ENCODE measurements at places on chromosomes 3 and 15.

DNA sequence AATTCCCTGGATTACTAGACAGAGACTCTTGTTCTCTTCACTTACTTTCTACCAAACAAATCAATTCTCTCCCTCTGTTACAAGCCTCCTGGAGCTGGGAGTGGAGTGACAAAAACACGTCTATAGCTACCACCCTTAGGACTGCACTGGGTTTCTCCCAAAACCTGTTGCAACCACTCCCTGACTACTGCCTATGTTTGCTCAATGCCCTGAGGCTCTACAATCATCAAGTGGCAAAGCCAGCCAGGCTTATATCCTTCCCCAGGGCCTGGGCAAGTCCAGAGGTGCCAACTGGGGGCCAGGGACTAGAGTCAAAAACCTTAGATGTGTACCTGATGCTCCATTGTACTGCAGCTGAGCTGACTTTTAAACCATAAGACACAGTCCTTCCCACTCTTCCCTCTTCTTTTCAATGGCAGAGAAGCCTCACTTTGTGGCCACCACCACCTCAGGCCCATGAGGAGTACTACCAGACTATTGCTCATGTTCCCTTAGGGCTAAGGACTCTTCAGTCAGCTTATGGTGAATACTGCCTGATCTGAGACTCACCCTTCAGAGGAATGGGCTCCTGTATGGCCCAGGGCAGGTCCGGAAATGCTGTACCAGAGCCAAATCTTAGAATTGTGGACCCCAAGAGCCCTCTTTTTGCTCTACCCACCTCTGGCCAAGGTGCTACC is 125.4 kb upstream of the PLCL2 start:
- DNase-seq: no peak

DNA sequence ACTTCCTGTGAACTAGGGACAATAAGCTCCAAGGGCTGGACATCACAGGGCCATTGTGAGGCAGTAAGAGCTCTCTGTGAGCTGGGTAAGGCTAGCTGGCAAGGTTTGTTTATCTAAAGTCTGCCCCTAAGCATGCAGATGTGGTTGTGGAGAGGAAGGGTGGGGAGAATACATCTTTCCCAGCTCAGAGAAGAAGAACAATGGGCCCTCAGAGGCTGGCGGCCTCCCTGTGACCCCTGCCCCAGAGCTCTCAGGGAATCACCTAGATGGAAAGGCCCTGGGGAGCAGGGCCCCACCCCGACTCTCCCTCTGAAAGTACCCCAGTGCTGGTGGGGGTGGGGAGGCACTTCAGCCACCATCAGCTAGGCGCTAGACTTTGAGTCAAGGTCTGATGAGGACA is 4.3 kb upstream of the AP3B2 start:
- DNase-seq: no peak

DNA sequence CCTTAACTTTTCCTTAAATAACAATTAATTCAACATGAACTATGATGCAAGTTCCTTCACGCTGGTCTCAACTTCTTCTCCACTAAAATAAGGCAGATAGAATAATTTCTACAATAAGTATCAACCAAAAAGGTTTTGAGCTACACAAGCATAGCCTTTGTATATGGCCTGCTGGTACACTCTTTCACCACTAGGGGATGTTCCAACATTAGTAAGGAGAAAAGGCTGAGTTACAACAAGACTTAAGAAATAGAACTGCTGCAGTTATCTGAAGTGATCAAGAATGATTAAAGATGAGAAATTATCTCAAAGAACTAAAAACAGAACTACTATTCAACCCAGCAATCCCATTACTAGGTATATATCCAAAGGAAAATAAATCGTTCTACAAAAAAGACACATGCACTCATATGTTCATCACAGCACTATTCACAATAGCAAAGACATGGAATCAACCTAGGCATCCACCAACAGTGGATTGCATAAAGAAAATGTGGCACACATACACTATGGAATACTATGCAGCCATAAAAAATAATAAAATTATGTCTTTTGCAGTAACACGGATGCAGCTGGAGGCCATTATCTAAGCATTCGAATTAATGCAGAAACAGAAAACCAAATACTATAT is 14.4 kb downstream of the ATP13A3 start:
- no peak for DNase-seq

- no peak for DNase-seq
Observed at GRCh38 chr15:63374686-63375520, 6.7 kb downstream of the CA12 start.

DNA sequence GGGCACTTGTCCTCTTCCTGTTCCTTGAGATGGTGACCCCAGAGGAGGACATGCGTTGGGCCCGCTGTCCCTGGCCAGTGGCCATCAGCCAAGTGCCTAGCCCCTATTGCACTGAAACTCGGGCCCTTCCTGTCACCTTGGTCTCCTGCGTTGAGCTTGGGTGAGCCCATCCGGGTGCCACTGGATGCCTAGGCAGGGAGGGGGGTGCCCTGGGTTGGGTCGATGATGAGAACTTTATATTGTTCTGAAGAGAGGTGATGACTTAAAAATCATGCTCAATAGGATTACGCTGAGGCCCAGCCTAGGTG is 221.8 kb downstream of the SNRPN start:
- DNase-seq: no peak

GRCh38 chr3:173920386-173920785 is 522.8 kb downstream of the NLGN1 start:
- no peak for DNase-seq

GRCh38 chr15:39598186-39598850 is 17.4 kb downstream of the THBS1 start:
- no peak for DNase-seq

DNA sequence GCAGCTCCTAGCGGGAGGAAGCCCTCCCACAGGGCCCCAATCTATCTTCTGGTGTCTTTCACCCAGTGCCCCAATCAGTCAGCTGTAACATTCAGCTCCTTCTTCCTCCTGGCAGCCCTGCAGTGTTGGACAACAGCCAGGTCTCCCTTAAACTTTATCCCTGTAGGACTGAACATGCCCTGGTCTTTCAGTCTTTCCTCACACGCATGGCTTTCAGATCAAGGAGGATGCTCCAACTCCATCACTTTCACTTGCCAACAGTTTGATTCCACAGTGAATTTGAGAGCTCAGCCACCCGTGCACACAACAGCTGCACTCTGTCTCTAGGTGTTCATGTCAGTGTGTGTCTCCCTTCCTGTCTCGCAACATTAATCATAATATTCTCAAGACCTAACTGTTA is 28.5 kb upstream of the LRRC34 start:
- DNase-seq: no peak

DNA sequence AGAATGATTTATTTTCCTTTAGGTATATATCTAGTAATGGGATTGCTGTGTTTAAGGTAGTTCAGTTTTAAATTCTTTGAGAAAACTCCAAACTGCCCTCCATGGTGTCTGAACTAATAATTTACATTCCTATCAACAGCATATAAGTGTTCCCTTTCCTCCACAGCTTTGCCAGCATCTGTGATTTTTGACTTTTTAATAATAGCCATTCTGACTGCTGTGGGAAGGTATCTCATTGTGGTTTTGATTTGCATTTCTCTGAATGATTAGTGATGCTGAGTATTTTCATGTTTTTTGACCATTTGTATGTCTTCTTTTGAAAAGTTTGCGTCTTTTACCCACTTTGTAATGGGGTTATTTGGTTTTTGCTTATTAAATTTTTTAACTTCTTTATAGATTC is 571.6 kb upstream of the CCDC54 start:
- no peak for DNase-seq

DNA sequence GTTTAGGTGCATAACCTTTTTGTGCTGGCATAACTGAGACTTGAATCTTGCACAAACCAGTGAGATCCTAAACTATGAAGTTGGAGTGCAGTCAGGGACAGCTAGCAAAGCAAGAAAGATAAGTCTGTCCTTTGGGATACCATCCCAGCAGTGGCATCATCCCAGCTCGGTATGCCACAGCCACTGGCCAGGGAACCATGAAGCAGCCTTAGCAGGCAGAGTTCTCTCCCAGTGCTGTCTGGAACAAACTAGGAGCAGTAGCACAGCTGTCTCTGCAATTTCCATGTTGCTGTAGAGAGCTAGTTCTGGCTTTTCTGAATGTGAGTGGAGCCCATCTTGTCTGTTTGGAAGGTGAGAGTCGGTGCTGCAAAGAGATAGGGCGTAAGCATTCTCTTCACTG is 130.3 kb downstream of the DTWD1 start:
- no peak for DNase-seq

DNA sequence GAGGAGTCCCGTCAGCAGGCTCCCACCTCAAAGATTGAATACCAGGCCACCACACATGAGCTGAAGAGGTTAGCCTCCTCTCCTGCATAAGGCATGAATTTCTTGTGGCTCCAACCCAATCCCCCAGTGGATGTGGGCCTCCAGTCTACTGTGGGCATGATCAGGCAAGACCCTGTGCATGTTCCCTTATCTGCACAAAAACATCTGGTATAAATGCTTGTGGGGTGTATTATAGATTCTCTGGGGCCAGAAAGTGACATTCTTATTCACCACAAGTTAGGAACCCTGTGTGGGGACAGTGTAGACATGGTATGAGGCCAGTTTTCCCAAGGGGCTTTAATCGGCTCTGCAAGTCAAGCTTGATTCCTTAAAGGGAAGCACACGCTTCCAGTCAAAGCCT is 18.2 kb upstream of the UBP1 start:
- DNase-seq: no peak

GRCh38 chr3:103818800-103819199 is 1384.0 kb downstream of the ZPLD1 start:
- no peak for DNase-seq

DNA sequence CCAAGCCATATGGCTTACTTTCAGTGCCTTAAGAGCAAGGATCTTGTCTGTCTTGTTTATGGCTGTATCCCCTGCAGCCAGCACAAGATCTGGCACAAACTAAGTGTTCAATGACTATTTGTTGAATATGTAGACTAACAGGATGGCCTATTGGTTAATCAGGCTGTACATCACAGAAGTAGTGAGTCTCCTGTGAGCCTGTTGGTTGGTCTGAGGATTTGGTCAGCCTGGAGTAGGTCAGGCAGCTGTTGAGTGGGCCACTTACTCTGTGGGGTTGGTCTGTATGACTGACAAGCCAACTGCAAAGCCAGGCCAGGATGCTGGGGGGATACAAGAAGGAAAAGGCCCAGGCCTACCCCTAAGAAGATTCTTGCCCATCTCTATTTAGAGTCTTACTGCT is 33.4 kb upstream of the CILP start:
- no peak for DNase-seq

- no peak for DNase-seq
Observed at GRCh38 chr3:115862099-115862498, 238.8 kb downstream of the GAP43 start.

GRCh38 chr3:117439812-117440211 is 730.2 kb downstream of the TUSC7 start:
- DNase-seq: no peak
